HT-29 (cell line): ENCODE measurements at places on chromosomes 12 and 14.

DNA sequence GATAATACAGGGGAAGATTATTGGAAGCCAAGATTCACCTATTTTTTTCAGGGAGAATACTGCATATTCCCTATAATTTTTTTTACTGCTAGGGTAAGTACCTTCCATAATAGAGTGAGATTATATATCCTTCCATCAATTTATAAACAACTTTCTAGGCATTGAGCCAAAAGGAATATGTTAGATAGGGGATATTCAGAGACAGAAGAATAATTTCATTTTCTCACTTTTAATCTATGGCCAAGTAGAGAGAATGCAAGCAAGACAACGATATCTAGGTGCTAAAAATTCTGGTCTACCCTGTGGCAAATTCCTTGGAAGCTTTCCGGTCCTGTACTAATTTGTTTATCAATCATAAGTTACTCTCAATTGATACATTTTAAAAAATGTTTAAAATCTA lies 69.7 kb upstream of the STAC3 start:
- no peak for DNase-seq

DNA sequence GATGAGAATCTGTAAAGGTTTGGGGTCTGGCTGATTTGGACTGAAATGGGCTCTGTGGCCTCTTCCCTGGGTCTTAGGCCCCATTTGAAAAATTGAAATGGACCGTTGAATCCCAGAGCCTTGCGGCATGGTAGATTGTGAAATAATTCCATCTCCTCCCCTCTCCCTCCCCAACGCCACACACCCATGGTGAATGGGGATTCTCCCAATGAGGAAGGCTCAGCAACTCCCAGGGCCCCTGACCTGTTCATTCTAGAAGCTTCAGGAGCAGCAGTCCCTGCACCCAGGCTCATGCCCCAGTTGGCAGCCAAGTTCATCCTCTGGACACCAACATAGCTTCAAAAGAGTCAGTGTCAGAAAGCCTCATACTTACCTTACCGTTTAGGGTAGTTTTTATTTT lies 217.4 kb downstream of the ZFP36L1 start:
- no peak for DNase-seq

- DNase-seq: no peak
Observed at GRCh38 chr14:31960039-31960438, 117.1 kb upstream of the ARHGAP5 start.

- no peak for DNase-seq
Observed at GRCh38 chr12:114735680-114736374, 51.9 kb upstream of the TBX3 start.

DNA sequence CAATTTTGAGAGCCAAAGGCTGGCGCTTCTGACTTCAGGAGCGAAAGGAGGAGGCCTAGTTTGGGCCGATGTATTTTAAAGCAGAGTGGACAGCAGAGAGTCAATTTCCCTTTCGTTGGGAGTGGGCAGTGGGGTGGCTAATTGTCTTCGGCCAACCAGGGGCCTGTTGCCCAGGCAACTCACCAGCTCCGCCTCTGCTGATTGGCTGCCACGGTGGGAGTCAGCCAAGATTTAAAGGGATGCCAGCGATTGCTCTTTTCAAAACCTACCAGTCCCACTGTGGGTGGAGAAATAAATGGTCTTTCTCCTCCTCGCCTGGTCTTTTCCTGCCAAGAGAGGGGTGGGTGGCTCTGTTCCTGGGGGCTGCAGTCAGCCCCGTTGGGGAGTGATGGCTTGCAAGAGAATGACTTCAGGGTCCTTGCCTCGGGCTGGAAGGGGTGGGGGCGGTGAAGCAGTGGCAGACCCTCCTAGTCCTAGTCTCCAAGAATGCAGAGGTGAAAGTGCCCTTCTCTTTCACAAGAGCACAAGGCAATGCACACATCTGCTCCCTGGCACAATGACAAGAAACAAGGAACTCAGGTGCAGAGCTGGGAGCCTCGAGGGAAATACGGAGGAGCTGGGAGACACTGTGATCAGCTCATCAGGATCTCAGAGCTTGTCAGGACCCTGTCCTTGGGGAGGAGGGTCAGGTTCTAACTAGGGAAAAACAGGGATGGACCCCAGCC lies 37.7 kb downstream of the RASAL1 start:
- no peak for DNase-seq

GRCh38 chr12:124497039-124497438 lies 70.4 kb downstream of the NCOR2 start:
- no peak for DNase-seq
